Ovary (tissue), 10 donors: ENCODE measurements at places on chromosomes 16 and 17.

GRCh38 chr16:78784771-78785170 is 685.3 kb downstream of the WWOX start:
- DNase-seq: no peak

- no peak for DNase-seq
Measured at GRCh38 chr17:48439875-48440505, 10.0 kb upstream of the SKAP1 start.

- DNase-seq: no peak
Measured at GRCh38 chr17:69335058-69335457, 8.1 kb upstream of the ABCA5 start.

DNA sequence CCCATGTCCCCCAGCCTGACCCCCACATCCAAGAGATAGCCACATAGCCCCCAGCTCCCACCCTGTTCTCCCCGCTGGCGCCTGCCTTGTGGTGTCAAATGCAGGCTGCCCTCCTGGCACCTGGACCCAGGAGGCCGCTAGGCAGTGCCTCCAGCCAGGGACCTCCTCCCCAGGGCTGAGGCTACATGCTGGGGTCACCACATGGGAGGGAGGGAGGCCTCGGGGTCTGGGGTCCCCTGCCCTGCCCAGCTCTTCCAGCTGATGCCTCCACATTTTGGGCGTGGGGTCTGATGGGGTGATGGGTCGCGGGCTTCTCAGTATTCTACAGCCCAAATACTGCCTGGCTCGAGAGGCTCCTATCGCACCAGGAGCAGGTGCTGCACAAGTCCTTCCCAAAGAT is 9.5 kb downstream of the TBC1D26 start:
- no peak for DNase-seq

GRCh38 chr17:77499699-77500435 is 359.1 kb downstream of the SEC14L1 start:
- DNase-seq: no peak

GRCh38 chr17:67068999-67069398 is 24.6 kb downstream of the CACNG1 start:
- DNase-seq: no peak

- DNase-seq: no peak
Measured at GRCh38 chr16:54936979-54937670, 6.5 kb downstream of the IRX5 start.

- no peak for DNase-seq
Measured at GRCh38 chr17:71315568-71315967, 805.3 kb upstream of the SOX9 start.

DNA sequence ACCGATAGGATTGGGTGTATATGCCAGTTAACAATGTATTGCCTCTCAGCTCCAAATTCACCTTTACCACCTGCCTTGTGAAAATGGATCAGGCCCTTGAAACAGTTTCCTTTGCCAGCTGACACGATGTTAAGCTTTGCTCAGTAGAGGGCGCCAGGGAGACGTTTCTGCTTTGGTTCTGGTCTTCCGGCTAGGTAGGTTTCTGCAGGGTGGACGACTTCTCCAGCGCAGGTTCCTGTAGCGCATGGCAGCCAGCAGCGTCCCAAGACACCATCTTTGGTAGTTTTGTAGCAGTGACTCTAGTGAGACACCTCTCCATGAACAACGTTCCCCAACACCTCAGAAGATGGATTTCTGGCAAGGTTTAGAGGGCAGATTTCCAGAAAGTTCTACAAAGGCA is 24.0 kb downstream of the SYCE1L start:
- no peak for DNase-seq

DNA sequence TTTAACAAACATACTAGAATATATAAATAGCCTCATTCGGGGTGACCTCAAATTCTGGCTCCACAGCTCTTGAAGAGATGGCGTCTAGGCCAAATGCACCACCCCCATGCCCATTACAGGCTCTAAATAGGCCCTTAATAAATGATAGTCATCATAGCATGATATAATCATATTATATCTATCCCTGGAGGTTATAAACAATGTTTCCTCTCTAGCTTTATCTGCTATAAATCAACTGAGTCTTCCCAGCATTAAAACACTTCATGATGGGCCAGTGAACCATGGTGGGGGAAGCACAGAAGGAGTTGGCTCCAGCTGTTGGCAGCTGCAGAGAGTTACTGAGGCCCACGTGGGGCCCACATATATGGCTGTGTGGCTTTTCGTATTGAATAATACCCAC is 214.9 kb upstream of the MPHOSPH6 start:
- no peak for DNase-seq

- DNase-seq: no peak
Measured at GRCh38 chr17:81987161-81987770, 9.8 kb downstream of the ASPSCR1 start.

- DNase-seq: no peak
Measured at GRCh38 chr17:68470961-68471360, 13.7 kb upstream of the WIPI1 start.

DNA sequence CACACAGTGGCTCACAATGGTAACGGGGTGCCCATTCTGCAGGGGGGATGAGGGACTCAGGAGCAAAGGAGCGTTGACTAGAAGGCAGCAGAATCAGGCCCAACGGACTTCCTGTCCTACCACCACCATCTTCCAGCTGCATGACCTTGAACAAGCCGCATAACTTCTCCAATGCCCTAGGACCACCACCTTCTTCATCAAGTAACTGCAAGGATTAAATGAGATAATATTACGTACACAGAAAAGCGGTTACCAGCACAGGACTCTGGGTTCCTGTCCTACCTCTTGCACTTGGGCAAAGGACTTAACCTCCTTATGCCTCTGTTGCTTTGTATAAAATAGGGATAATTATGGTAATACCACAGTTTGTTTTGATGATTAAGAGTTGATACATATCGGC is 4.7 kb downstream of the ASPHD1 start:
- DNase-seq: no peak

DNA sequence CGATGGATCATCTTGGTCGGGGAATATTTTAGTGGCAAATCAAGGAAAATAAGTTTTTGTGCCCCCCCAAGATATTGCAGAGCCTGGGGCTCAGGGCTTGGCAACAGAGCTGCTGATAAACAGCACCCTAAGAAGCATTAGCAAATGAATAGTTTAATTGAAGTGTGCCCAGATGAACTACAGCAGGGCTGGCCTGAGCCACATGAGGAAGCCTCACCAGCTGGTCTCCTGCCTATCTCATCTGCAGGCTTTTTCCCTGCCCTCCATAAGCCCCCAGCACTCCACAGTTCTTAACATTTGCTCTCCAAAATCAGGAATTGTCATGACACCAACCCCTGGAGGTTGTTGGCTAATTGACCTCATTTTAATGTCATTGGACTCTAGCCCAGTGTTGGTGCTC is 480.2 kb downstream of the HS3ST3B1 start:
- no peak for DNase-seq

DNA sequence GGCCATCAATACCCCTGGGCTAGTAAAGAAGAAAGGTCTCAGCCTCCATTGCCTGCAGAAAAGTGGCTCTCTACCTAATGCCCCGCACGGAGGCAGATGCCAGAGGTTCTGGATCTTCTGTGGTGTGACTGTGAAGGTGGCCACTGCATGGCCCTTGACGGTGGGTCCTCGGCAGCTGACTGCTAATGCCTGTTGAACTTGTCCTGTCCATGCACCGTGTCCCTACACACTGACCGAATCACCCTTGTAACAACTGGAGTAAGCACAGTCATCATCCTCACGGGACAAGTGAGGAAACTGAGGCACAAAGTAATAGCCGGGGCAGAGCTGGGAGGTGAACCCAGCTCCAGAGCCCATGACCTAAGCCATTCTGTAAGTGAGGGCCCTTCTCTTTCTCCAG is 48.8 kb downstream of the MYH11 start:
- DNase-seq: no peak

DNA sequence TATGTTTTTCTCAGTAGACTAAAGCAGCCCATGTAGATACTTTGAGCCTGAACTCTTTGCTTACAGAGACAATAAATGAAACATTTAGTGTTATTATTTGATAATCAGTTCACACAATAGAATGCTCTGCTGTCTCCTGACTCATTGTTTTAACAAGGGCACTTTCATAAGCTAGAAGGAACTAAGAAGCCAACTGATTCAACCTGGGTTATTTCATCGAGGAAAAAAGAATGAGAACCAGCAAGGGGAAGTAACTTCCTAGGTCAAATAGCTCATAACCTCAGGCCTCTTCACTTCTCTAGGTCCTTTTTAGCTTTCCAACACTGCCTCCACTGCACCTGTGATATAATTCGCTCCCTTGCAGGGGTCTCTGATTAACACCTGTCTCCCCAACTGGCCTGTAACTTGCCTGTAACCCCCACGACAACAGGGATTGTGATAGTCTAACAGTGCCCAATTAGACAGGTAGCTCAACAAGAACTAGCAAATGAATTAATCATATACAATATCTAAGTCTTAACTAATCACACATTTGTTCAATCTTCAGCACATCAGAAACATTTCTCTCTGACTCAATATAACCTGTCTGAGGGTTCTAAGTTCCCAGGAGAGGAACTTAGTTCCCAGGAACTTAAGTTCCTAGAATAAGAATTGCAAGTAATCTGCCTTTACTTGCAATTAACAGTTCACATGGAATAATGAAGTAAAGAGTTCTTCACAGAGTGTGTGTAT is 34.8 kb downstream of the RFFL start:
- no peak for DNase-seq

GRCh38 chr17:21140911-21141310 is 14.1 kb downstream of the DHRS7B start:
- DNase-seq: no peak
